Testis (tissue), 5 donors: ENCODE measurements at places on chromosomes 1 and 21. TPM values are rescaled to one million over a fixed set of nuclear protein-coding genes. Genes with fewer than 3 reads are reported as not detected.

DNA sequence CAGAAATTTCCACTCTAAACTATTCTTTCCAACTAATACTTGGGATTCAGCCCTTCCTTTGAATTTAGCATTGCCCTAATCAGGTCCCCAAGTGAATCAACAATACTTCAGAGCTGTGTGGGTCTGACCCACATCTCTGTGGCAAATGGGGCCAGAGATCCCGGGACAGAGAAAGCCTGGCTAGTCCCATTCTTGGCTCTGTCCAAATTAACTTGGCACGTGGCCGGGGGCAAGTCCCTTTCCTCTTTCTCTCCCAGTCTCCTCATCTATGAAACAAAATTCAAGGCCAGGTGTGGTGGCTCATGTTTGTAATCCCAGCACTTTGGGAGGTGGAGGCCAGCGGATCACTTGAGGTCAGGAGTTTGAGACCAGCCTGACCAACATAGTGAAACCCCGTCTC lies 6.3 kb upstream of the ZC3H12A start:
- no peak overlapping the region for H3K27ac ChIP-seq
- H3K27me3 ChIP-seq = no peaks in the 10 kb centered on the region
- H3K4me1 ChIP-seq = peaks cover 9% of the 10 kb centered on the region
- no peaks in the 10 kb centered on the region for H3K36me3 ChIP-seq

GRCh38 chr1:39958403-39959200 lies 3.7 kb downstream of the MFSD2A start:
- no peaks in the 10 kb centered on the region for H3K36me3 ChIP-seq
- H3K4me3 ChIP-seq = no peak overlapping the region
- peak overlapping the region; percentile 45 for H3K27ac ChIP-seq
- H3K4me1 ChIP-seq = peaks cover 43% of the 10 kb centered on the region

Gene SYCP1
- 66.5 TPM for total RNA-seq

Gene HCN3
- total RNA-seq = 3.8 TPM

GRCh38 chr1:219299420-219299819 lies 125.7 kb downstream of the LYPLAL1 start:
- no peaks in the 10 kb centered on the region for H3K4me1 ChIP-seq
- H3K27ac ChIP-seq = no peak overlapping the region
- no peak overlapping the region for H3K4me3 ChIP-seq
- DNase-seq = no peak
